H4 (cell line): ENCODE measurements at places on chromosomes 12 and 14. TPM values are rescaled to one million over a fixed set of nuclear protein-coding genes. Genes with fewer than 3 reads are reported as not detected.

Gene SCNN1A
- 1.7 and 2.1 TPM in 2 replicates for total RNA-seq

GRCh38 chr14:21084396-21084795 lies 14.1 kb downstream of the ZNF219 start:
- DNase-seq = no peak

GRCh38 chr12:51244269-51244668 lies 5.6 kb downstream of the DAZAP2 start:
- DNase-seq = no peak

- peak; percentile 43 for DNase-seq
Observed at GRCh38 chr12:95277139-95277538, 59.5 kb downstream of the VEZT start.

DNA sequence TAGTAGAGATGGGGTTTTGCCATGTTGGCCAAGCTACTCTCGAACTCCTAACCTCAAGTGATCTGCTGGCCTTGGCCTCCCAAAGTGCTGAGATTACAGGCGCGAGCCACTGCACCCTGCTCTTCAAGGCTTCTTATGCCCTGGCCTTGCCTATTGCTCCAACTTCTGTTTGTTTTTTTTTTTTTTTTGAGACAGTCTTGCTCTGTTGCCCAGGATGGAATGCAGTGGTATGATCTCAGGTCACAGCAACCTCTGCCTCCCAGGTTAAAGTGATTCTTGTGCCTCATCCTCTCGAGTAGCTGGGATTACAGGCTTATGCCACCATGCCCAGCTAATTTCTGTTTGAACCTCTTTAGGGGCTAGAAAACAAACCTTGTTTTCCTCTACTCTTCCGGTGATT lies 6.0 kb upstream of the ABCD4 start:
- DNase-seq = no peak

GRCh38 chr14:21241218-21241819 lies 27.9 kb downstream of the HNRNPC start:
- DNase-seq = no peak

DNA sequence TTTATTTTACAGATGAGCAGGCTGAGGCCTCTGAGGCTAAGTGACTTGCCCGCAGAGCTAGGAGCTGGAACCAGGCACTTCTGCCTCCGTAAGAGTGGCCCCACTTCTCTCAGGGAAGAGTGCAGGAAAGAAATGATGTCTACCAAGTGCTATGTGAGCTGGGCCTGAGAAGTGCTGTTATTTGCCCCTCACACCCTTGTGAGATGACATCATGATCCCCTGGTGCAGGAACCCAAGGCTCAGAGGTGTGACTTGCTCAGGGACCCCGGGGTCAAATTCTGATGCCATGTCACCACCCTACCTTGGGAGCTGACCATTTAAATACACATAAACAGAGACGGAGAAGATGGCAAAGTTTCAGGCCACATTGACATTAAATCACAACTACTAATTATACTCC lies 63.7 kb upstream of the DDX11 start:
- DNase-seq = no peak

GRCh38 chr14:59067127-59067894 lies 121.2 kb upstream of the DAAM1 start:
- DNase-seq = no peak

DNA sequence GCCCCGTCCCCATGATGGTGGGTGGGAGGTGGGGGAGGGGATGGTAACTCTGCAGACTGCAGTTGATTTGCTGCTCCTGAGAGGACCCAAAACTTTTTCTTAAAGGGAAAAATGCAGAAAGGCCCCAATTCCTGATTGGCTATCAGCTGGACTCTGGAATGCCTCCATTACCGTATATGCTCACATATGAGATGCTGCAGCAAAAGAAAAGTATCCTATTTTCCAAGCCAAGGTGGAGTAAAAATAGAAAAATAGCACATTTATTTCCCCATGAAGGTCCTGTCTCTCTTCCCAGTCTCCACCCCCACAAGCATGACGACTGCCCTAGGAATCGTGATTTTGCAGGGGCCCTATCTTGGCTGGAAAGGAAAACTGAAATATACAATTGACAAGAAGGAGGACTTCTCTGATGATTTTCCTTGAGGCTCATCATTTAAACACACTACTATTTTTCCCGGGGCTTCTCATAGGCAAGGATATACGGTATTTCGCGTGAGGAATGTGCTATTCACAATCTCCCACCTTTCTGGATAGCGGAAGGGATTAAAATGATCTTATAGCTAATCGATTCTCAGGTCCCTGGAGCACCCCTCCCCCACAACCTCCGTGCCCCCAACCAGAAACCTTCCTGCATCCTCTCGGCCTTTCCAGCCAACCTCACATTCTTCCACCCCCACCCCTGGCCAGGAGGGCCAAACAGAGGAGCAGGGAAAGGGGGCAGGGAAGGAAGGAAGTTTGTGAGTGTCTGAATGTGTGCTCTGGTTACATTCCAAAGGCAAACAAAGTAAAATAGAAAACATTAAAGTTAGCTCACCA lies 138.9 kb upstream of the CCND2 start:
- DNase-seq = no peak
